ENCODE measurements at places on chromosomes 2 and 18. TPM values are rescaled to one million over a fixed set of nuclear protein-coding genes. Genes with fewer than 3 reads are reported as not detected.

The CRACDL gene
- total RNA-seq: 0.09 TPM

DNA sequence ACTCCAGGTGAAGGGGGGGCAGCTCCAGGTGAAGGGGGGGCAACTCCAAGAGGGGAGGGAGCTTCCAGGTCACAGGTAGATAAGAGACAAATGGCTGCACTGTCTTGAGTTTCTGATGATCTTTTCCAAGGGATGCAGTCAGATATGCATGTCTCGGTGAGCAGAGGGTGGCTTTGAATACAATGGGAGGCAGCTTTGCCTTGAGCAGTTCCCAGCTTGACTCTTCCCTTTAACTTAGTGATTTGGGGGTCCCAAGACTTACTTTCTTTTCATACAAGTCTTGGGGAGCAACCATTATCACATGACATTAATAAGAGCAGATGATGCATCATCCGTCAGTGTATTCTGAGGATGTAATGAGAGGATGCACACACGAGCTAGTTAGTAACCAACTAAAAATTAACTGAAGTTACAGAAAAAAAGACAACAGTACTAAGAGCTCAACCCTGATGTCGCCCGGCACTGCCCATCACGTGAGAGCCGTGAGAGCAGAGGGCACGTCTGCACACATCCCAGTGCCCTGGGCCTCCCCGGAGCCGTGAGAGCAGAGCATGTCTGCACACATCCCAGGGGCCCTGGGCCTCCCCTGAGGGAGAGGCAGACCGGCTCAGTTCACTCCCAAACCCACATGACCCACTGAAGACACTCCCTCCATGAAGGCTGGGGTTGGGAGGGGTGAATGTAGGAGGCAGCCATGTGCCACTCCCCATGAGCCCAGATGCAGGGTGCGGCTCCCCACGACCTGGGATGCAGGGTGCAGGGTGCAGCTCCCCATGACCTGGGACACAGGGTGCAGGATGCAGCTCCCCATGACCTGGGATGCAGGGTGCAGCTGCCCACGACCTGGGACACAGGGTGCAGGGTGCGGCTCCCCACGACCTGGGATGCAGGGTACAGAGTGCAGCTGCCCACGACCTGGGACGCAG is 39.4 kb downstream of the PXDN start:
- DNase-seq: no peak

DNA sequence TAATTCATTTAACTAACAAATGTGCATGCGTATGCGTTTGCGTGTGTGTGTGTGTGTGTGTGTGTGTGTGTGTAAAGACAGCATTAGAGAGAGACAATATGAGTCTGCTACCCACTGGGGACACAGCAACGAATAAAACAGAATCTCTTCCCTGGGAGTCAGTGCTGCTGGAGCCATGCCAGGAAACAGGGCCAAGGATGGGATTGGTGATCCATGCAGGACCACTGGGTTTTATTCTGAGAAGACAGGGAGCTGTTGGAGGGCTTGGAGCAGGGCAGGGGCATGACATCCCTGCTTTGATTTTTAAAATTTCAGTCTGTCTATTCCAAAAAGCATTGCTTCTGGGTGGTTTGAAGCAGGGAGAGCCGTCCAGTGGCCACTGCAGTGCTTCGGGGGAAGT is 62.9 kb downstream of the PDCL3 start:
- DNase-seq: no peak

GRCh38 chr2:233331536-233331935 is 22.8 kb upstream of the DGKD start:
- peak; percentile 81 for DNase-seq

All from activated CD8-positive, alpha-beta T cell treated with anti-CD3 and anti-CD28 coated beads for 36 hours (primary cell).